ENCODE measurements at places on chromosomes 3 and 15.

DNA sequence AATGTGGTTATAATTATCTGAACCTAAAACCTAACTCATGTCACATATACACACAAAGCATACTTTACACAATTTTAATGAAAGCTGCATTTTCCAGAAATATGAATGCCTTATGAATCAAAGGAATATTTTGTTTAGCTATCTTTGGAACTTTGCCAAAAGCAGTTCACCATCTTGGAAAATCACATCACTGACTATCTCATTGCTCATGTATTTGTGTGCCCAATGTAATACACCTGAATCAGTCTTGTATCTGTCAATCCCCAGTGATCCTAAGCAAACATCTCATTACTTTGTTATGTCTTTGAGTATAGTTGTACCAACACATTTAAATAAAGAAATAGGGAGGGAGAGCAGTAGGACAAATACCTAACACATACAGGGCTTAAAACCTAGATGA is 15.6 kb upstream of the CD47 start:
- no peak for DNase-seq

DNA sequence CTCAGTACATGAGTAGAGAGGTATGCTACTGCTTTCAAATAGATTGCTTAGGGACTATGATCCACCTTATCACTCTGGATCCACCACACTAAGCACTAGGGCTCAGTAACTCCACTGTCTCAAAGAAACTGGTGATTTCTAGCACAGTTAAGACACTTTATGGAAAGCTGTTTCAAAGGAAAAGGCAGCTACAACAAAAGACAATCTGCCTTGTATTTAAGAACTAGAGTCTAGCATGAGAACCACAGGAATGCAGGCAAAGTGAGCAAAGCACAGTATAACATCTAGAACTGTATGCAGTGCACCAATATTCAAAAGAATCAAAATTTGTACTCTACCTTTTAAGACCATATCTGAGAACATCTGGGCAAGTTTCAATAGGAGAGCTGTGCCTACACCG is 17.9 kb downstream of the TFRC start:
- peak; percentile 18 for DNase-seq

- no peak for DNase-seq
These were observed 115.4 kb upstream of the RAD18 start for GRCh38 chr3:9078561-9079240.

- DNase-seq = no peak
These were observed 57.4 kb downstream of the APBA2 start for GRCh38 chr15:28943146-28943545.

- DNase-seq = no peak
These were observed 61.7 kb downstream of the STRIT1 start for GRCh38 chr3:155231792-155232191.

GRCh38 chr3:185813205-185813604 is 11.6 kb downstream of the IGF2BP2 start:
- DNase-seq = no peak

- no peak for DNase-seq
These were observed 10.1 kb downstream of the RCN2 start for GRCh38 chr15:76941636-76942035.

- no peak for DNase-seq
These were observed 5.4 kb upstream of the ABHD17C start for GRCh38 chr15:80689716-80690115.

DNA sequence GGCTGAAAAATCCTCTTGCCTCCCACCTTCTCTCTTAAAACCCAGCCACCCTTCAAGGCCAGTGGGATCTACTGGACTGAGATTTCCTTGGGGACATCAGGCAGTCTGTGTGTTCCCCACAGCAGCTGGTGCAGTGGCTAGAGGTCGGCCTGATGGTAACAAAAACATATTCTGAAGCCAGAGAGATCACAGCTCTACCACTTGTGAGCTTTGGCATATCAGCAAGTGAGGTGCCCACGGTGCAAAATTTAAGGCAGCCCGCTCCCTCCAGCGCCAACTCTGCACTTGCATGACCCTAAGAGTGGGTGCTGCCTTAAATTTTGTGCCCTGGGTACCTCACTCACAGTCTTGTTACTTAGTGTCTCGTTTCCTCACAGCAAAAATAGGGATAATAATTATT is 97.2 kb downstream of the MESD start:
- DNase-seq = no peak

DNA sequence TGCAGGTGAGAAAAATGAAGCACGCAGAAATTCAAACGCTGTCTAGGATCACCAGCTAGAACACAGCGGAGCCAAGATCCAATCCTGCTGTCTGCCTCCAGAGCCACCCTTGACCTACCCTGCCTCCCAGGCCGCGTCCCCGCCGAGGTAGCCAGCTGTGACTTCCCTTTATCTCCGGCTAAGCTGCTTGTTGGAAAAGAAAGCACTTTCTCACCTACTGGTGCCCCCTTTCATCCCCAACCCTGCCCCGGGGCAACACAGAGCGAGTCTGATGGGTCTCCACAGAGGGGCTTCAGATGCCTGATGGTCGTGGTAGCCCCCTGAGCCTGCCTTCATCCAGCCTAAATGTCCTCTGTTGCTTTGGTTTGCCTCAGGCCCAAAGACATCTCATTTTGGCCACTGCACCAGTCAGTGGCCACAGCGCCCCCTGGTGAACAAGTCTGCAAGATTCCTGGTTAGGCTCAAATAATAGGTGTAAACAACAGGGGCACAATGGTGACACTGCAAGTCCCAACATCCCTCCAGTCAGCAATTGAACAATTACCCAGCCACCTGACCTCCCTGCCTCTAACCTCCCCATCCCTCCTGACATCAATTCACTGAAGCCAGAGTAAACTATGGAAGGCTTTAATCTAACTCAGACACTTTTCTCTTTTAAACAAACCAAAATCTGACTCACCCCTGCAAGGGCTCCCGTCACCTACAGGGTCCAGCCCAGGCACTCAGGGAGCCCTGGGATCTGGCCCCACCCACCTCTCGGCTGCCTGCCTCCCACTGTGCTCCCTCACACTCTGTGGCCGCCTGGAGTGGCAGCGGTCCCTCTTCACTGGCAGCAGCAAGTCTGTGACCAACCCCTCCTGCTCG is 27.3 kb upstream of the BCL2L10 start:
- peak; percentile 66 for DNase-seq

DNA sequence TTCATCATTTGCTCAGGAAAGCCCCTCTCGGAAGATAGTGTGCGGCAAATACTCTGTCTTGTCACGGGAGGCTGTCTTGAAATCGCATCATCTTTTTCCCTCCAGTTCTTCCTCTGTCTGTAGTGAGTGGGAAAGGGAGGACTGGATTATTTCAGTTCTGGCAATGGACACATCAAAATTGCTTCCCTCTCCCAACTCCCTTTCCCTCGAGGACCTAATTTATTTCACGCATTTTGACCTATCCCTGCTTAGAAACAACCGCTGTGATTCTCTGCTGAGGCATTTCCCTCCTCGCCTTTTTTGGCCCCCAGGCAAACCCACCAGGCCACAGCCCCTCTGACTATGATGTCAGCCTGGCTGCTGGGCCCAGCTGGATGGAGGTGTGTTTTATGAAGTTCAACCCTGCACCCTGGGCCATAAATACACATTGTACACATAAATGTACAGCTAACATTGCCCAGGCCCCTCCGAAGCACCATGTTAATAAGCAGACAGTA is 138.7 kb upstream of the LRTM1 start:
- DNase-seq = no peak

GRCh38 chr3:10253731-10254130 is 5.5 kb downstream of the TATDN2 start:
- DNase-seq = no peak

- peak; percentile 11 for DNase-seq
These were observed 612 bp downstream of the C3orf38 start for GRCh38 chr3:88150371-88150770.

GRCh38 chr3:125119752-125120378 is 64.1 kb upstream of the HEG1 start:
- DNase-seq = no peak

DNA sequence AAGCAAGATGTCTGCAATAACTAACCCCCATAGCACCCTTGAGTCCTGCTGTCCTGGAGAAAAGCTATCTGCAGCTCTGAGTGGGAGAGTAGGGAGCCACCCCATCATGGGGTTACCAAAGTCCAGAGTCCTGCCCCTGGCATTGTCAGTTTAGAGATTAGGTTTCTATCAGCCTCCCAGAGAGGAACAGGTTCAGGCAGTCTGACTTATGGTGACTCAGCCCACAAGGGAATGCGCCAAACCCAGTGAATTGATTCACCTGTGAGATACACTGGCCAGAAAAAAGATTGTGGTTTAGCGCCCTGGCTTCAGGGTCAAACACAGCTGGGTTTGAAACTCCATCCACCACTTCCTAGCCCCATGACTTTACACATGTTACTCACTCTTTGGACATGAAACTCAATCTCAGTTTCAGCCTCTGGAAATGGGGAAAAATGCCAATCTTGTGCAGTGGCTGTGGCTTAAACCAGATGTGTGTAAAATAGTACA is 263.6 kb upstream of the HES1 start:
- no peak for DNase-seq

All from hematopoietic multipotent progenitor cell treated with erythropoietin and hydrocortisone succinate and interleukin-3 and kit ligand, for 17 days (in vitro differentiated cells).